ENCODE measurements at places on chromosomes 1 and 21. TPM values are rescaled to one million over a fixed set of nuclear protein-coding genes. Genes with fewer than 3 reads are reported as not detected.

The MYOM3 gene
- not detected for total RNA-seq

The BTBD19 gene
- total RNA-seq = 0.56 TPM

GRCh38 chr1:231632119-231632518, 5.5 kb downstream of the DISC1 start:
- no peaks in the 10 kb centered on the region for H3K36me3 ChIP-seq
- H3K27me3 ChIP-seq = no peaks in the 10 kb centered on the region
- H3K4me3 ChIP-seq = no peak overlapping the region
- peaks cover 7% of the 10 kb centered on the region for H3K4me1 ChIP-seq

- H3K4me1 ChIP-seq = peaks cover 29% of the 10 kb centered on the region
- peaks cover 5% of the 10 kb centered on the region for H3K36me3 ChIP-seq
- peak; percentile 94 for DNase-seq
- H3K4me3 ChIP-seq = no peak overlapping the region
- H3K27me3 ChIP-seq = no peaks in the 10 kb centered on the region
These were observed 74.3 kb downstream of the LAMC1 start for GRCh38 chr1:183097438-183098051.

DNA sequence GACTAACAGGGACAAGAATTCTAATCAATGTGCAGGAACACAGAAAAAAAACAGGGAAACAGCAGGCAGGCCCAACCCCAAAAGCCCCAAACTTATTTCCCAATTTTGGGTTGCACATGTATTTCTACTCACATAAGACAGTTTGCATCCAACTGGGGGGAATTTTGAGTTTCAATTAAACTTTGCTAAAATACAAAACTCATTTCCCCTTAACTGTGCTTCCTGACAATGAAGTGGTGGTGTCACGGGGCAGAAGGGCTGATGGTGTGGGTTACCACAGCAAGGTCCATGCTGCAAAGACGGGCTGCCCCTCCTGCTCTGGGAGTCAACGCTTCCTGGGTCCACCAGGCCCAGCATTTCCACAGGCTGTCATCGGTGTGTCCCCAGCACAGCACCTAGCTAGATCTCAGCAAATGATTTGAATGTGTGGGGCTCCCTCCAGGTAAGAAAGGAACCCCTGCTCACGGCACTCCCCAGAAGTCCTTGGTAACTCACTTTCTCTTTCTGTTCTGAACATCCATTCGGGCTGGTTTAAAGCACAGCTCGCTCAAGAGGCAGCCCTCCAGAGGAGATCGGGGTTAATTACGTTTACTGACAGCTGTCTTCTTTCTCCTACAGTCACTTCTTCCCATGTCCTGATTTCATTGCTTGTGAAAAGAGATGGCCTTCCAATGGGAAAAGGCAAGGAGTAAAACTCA, 27.4 kb downstream of the HIVEP3 start:
- peak overlapping the region; percentile 56 for H3K27ac ChIP-seq
- no peaks in the 10 kb centered on the region for H3K36me3 ChIP-seq
- peak; percentile 54 for DNase-seq

DNA sequence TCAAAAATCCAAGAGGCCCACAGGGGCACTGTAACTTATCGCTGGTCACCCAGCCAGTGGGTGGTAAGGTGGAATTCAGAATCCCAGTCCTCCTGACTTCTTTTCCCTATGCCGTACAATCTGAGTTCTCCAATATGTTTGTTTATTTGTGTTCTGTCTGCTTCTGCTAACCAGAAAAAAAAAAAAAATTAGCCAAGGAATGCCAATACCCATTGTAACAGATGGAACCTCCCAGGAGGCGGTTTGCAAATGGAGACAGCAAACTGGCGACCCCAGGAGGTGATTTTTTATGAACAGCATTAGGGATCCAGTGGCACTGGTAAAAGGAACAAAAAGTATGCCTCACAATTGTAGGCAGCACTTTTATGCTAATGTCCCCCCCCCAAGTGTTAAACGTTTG, 189.0 kb upstream of the FGGY start:
- H3K27me3 ChIP-seq = no peaks in the 10 kb centered on the region
- H3K27ac ChIP-seq = no peak overlapping the region
- no peaks in the 10 kb centered on the region for H3K36me3 ChIP-seq
- no peak overlapping the region for H3K4me3 ChIP-seq

GRCh38 chr1:100328133-100328532, 24.2 kb upstream of the CDC14A start:
- H3K27ac ChIP-seq = no peak overlapping the region
- H3K36me3 ChIP-seq = no peaks in the 10 kb centered on the region
- DNase-seq = no peak
- no peaks in the 10 kb centered on the region for H3K4me1 ChIP-seq
- peaks cover 2% of the 10 kb centered on the region for H3K27me3 ChIP-seq
- H3K4me3 ChIP-seq = no peak overlapping the region

GRCh38 chr1:207389728-207390464, 64.2 kb upstream of the CR2 start:
- DNase-seq = peak; percentile 76
- H3K27ac ChIP-seq = no peak overlapping the region
- H3K36me3 ChIP-seq = no peaks in the 10 kb centered on the region
- no peaks in the 10 kb centered on the region for H3K27me3 ChIP-seq
- H3K4me1 ChIP-seq = peaks cover 2% of the 10 kb centered on the region
- H3K4me3 ChIP-seq = no peak overlapping the region

The FAM72C gene
- total RNA-seq = 0.83 TPM

The MECR gene
- total RNA-seq = 20.3 TPM

DNA sequence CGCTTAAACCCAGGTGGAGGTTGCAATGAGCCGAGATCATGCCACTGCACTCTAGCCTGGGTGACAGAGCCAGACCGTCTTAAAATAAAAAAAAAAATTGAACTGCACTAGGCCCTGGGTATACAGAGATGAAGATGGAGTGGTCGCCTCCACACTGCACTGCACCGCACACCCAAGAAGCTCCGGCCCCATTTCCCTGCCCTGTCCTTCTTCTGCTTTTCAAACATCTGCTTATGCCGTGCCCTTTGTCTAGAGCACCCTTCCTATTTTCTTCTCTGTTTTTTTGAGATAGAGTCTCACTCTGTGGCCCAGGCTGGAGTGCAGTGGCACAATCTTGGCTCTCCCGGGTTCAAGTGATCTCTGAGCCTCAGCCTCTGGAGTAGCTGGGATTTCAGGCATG, 17.4 kb downstream of the IQGAP3 start:
- H3K4me1 ChIP-seq = no peaks in the 10 kb centered on the region
- H3K4me3 ChIP-seq = no peak overlapping the region
- H3K27ac ChIP-seq = no peak overlapping the region
- no peaks in the 10 kb centered on the region for H3K27me3 ChIP-seq

DNA sequence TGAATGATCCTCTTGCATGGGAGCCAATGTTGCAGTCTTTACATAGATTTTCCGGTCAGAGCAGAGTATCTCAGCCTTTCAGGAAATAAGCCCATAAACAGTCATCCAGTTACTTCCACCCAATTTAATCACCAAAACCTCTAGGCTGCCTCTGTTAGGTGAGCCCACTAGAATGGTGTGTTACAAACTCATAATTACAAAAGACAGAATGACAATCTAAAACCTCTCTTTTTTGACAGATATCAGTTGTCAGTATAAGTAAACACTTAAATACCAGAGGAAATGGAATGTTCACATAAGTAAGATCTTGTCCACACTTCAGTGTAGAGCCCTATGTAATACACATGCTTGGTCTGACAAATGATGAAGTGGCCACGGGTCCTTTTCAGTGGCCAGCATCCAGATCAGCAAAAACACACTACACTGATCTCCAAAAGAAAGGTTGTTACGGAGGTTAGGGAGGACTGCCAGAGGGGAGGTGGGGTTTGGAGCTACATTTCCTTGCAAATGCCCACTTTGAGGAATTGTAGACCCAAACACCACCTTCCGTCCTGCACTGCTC, 71.3 kb upstream of the FBXO28 start:
- no peak overlapping the region for H3K4me3 ChIP-seq
- DNase-seq = peak; percentile 45
- no peaks in the 10 kb centered on the region for H3K4me1 ChIP-seq
- no peak overlapping the region for H3K27ac ChIP-seq

The FMO4 gene
- 0.36 TPM for total RNA-seq

DNA sequence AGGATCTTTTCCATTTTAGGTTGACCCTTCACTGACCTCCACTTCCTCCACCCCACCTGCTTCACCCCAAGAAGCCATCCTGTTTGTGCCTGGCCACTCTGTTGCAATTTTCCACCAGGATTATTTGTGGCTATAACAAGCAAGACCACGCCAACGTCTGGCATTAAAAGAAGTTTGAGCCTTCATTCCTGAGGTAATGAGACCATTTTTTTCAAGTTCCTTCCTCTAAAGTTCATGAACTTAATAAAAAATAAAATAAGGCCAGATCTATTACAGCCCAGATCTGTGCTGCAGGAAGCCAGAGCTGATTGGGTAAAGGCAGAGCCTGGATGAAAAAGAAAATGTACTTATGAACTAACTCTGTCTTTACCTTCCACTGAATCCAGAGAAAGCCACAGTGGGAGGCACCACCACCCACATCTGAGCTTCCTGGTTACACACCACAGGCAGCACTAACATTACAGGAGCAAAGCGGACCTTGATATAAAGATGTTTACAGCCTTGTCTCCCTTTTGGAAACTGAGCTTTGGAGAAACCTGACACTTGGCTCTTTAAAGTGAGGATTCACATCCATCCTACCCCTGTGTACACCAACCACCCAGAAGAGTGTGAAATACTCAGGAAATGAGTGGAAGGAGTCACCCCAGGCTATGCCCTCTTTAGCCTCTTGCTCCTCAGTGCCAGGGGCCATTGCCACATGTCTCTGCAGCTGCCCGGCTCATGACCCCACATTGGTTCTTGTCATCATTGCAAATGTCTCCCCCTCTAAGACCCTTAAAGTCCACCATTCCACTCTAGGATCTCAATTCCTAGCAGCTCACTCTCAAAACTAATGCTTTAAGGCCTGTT, 293.6 kb downstream of the PLPP3 start:
- DNase-seq = no peak
- no peaks in the 10 kb centered on the region for H3K27me3 ChIP-seq
- no peaks in the 10 kb centered on the region for H3K36me3 ChIP-seq
- no peak overlapping the region for H3K27ac ChIP-seq
- H3K4me1 ChIP-seq = no peaks in the 10 kb centered on the region

The WDR64 gene
- total RNA-seq = not detected

The SPRR1A gene
- total RNA-seq = not detected

DNA sequence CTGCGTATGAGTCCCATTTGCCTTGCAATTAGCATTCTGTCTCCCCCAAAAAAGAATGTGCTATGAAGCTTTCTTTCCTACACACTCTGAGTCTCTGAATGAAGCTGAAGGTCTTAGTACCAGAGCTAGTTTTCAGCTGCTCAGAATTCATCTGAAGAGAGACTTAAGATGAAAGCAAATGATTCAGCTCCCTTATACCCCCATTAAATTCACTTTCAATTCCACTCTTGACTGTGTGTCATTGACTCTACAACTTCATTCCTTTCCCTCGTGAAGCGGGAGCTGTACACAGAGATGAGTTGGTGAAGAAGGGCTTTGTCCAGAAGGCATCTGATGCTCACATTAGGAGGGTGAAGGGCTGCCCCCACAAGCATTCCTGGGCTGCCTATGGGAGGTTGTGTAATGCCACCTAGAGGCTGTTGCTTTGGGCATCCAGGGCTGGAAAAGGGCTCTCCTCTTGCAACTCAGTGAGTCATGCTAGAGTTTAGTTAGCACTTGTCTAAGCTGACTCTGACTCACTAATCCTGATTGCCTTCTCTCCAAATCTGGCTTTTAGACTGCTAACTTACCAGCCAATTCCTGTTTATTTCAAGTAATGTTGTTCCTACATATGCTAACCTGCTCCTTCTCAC, 1.8 kb downstream of the SPRR1B start:
- H3K4me3 ChIP-seq = no peak overlapping the region
- peak; percentile 48 for DNase-seq
- H3K27ac ChIP-seq = no peak overlapping the region
- H3K4me1 ChIP-seq = no peaks in the 10 kb centered on the region
- no peaks in the 10 kb centered on the region for H3K27me3 ChIP-seq

DNA sequence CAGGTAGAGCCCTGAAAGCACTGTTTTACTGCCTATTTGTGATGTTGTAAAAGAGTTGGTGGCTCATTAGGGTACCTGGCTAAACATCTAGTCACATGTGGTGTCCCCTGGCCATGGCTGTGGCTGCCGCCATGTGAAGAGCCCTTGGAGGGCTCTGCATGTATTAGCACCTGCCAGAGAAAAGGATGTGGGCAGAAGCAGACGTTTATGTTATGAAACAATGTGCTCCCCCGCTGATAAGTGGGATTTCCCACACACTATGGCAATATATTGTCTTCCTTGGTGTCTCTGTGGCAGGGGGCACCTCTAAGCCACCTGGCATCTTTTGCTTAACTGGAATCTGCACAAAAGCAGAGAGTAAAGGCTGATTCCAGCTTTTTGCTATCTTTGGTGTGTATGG, 9.6 kb downstream of the TENT5C start:
- H3K27ac ChIP-seq = no peak overlapping the region
- no peaks in the 10 kb centered on the region for H3K27me3 ChIP-seq
- H3K4me3 ChIP-seq = no peak overlapping the region
- no peak for DNase-seq
- H3K36me3 ChIP-seq = no peaks in the 10 kb centered on the region

GRCh38 chr1:185541871-185542301, 192.3 kb upstream of the HMCN1 start:
- DNase-seq = peak; percentile 65
- H3K27ac ChIP-seq = peak overlapping the region; percentile 100
- no peaks in the 10 kb centered on the region for H3K27me3 ChIP-seq
- H3K4me1 ChIP-seq = peaks cover 14% of the 10 kb centered on the region
- H3K36me3 ChIP-seq = no peaks in the 10 kb centered on the region

DNA sequence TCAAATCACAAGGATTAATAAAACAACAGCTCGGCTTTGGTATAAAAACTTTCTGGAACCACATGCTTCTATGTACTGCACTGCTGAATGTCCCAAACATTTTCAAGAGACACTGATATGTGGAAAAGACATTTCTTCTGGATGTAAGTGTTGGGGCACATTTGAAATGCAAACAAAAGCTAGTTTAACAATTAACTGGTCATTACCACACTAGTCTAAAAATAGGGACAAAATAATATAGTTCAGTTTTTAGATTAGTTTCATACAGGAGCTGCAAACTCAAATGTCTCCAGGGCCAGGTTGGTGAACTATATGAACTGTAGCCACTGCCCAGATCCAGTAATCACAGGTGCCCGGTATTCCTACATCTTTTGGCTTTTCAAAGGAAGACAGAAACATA, 3.2 kb downstream of the IL23R start:
- peaks cover 10% of the 10 kb centered on the region for H3K27me3 ChIP-seq
- H3K36me3 ChIP-seq = no peaks in the 10 kb centered on the region
- no peak for DNase-seq
- no peak overlapping the region for H3K4me3 ChIP-seq

DNA sequence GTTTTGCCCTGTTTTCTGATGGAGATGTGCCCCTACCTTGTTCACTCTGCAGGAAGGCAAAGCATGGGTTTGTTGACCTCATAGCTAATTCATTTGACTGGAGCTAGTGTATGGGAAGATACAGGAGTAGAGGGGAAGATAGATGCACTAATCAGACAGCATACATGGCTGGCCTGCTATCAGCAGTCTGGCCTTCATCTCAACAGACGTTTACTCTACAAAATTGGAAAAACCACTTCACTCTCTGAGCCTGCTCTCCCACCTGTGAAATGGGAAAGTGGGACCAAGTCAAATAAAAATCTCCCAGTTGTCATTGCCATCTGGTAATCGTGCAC, 235.2 kb upstream of the RAB4A start:
- DNase-seq = no peak
- no peaks in the 10 kb centered on the region for H3K4me1 ChIP-seq
- peaks cover 11% of the 10 kb centered on the region for H3K27me3 ChIP-seq
- H3K36me3 ChIP-seq = no peaks in the 10 kb centered on the region

GRCh38 chr1:40703316-40703715, 11.8 kb downstream of the NFYC start:
- H3K4me3 ChIP-seq = no peak overlapping the region
- no peaks in the 10 kb centered on the region for H3K27me3 ChIP-seq
- H3K27ac ChIP-seq = no peak overlapping the region
- H3K4me1 ChIP-seq = no peaks in the 10 kb centered on the region
- H3K36me3 ChIP-seq = no peaks in the 10 kb centered on the region

Measured in IMR-90 (cell line).